Endodermal cell (in vitro differentiated cells): ENCODE measurements at places on chromosomes 5 and 9.

- DNase-seq, result no peak
These were observed 7.0 kb upstream of the SYNPO start for GRCh38 chr5:150633429-150633828.

- no peak for DNase-seq
These were observed 58.3 kb downstream of the PIK3R1 start for GRCh38 chr5:68273717-68274409.

DNA sequence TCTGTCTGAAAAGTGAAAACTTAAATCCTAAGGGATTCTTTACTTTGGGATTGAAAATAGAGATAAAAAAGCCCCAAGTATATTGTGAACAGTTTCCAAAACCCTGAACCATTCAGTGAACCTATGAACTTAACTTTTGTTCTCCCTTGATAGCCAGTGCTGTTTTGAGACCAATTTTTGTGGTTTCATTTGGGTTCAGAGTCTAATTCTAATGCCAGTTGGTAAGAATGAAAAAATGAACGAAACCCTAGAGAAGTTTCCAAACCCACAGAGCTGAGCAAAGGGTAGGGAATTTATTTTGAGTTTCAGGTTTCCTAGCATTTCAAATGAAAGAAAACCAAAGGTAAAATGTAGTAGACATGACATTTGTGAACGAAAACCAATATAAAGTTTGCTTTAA is 1366.8 kb downstream of the EFNA5 start:
- no peak for DNase-seq

- DNase-seq, result peak; percentile 60
These were observed 296.4 kb downstream of the CETN3 start for GRCh38 chr5:90113108-90113507.

DNA sequence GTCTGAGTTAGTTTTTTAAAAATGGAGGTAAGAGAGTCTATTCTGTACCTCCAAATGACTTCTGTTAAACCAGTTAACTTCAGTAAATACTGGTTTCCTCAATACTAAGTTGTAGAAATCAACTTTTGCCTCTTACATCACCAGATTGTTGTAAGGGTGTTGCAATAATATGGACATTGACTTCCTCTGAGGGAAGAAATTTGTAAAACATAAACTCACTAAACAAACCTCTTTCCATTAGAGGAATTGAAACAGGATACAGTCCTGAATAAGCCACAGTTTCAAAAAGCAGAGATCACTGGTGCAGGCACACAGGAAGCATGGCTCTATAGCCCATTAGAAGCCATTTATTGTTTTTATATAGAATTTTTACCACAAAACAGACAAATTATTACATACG is 32.7 kb upstream of the SLCO6A1 start:
- no peak for DNase-seq
